ENCODE measurements at places on chromosomes 3 and 15.

DNA sequence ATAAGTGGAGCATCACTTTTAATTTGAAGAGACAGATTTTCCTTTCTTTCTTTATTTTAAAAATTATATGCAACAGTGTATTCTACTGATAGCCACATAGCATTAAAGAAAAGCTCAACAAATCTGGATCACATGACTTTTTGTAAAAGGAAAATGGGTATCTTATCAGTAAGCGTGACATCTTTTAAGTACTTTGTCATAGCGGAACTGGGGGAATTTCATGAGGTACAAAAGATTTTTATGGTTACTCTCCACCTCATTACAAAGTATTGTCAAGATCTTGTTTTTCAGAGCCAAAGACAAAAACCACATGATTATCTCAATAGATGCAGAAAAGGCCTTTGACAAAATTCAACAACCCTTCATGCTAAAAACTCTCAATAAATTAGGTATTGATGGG lies 219.6 kb upstream of the ZPLD1 start:
- no peak for DNase-seq

DNA sequence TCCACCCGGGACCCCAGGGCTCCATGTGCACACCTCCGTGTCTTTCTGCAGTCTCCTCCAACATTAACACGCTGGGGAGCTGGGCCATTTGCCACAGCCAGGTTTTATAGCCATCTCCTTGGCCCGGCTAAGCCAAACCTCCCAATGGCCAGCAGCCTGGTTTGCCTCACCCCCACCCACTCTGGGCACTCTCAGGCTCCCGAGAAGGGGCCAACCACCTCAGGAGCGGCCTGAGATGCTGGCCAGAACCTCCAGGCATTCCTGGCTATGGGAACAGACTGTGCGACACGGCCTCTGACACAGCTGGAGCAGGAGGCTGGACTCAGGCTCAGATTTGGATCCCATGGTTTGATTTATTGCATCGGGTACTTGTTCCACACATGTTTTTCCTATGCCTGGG lies 289.7 kb downstream of the RPLP1 start:
- DNase-seq: no peak

DNA sequence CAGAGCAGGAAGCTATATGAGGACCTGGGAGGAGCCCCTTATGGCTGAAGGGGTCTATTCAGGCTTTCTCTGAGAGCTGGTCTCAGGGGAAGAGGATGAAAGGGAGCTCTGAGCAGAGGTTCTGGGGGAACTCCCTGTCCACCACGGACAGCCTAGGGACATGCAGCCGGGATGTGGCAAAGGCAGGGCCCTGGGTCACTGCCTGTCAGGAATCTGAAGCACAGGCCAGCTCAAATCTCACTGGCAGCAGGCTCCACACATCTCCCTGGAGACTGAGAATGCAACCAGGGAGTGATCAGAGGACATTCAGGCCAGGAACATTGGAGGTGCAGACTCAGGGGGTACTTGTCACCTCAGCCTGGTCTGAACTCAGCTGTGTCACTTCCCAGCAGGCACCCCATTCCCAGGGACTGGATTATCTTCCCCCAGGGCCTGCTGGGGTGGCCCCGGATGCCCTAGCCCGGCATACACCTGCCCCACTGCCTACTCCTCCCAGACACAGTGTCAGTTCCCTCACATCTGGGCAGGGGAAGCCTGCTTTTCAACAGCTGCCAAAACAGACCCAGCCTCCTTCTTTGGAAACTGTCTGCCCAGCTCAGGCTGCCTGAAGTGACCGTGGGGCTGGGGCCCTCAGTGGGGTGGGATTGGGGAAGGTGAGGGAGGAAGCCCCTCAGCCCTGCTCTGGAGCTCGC lies 18.3 kb upstream of the SEMA3F start:
- DNase-seq: no peak

DNA sequence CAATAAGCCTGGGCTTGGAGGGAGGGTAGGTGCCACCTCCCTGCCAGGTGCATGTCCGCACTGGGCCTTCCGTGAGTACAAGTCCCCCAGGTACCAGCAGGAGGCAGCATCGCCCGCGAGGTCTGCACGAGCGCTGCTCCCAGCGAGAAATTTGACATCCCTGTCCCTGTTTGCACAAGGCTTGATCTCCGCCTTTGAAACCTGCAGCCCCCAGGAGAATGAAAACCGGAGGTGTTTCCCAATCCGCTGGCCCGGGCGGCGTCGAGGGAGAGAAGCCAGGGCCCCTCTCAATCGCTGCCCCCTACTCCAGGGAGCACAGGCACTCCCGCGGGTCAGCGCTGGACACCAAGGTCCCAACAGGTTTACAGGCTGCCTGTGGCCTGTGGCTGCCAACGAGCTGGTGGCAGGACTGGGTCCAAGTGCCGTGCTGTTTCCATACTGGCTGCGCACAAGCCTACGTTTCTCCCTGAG lies 961 bp downstream of the HAPLN3 start:
- DNase-seq: no peak

DNA sequence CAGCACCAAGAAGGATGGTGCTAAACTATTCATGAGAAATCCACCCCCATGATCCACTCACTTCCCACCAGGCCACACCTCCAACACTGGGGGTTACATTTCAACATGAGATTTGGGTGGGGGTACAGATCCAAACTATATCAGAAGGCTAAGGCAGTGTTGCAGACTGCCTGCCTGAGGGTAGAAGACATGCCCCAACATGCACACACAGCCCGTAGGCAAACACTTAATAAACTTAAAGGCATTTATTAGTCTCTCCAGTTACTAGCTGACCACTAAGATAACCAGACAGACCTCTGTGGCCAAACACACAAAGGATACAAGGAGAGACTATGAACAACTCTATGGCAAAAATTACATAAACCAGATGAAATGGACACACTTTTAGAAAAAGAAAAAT lies 10.2 kb downstream of the FAM162A start:
- DNase-seq: no peak

GRCh38 chr3:105499961-105500360 lies 133.3 kb downstream of the ALCAM start:
- no peak for DNase-seq

DNA sequence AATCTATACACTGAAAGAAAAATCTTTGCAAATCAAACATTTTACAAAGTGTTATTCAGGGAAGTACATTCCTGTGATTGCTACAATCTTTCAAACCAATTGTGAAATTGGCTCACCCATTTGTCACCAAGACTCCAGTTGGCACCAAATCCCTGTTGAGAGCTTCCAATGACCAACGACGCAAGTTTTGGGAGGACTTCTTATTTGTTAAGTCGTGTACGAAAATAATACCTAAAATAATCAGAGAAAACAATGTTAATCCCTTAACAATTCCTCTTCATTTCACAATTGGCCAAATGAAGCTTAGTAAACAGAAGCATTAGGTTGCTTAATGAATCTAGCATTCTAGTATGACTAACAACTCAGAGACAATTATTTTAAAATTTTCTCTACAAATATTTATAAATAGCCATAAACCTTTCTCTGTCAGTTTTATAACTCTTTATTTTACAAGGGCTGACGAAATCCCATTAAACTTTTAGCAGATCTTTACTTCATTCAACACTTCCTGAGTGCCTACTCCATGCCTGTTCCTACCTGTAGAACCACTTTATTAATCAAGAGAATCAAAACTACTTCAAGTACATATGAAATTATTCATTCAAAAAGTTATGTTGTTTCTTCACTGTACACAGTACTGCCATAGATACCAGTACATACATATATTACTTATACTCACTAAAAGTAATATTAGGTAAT lies 24.0 kb upstream of the HGD start:
- no peak for DNase-seq

DNA sequence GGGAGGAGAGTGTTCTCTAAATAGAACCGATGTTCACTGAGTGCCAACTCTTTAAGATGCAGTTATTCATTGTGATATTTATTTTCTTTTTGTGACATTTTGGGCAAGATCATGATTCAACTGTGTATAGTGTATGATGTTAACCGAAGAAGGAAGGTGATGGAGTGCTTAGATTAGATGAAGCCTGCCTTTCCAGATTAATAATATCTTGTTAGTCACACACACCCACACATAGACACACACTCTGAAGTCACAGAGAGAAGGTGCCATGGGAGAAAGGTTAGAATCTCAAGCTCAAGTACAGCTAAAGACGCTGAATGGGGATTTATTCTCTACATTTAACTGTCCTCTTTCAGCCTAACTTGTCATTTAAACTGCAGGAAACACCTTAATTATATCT lies 77.0 kb downstream of the SLC9A9 start:
- no peak for DNase-seq

GRCh38 chr3:9151240-9151639 lies 98.2 kb downstream of the SRGAP3 start:
- no peak for DNase-seq

GRCh38 chr3:141094790-141095545 lies 43.8 kb downstream of the SPSB4 start:
- DNase-seq: peak; percentile 56

DNA sequence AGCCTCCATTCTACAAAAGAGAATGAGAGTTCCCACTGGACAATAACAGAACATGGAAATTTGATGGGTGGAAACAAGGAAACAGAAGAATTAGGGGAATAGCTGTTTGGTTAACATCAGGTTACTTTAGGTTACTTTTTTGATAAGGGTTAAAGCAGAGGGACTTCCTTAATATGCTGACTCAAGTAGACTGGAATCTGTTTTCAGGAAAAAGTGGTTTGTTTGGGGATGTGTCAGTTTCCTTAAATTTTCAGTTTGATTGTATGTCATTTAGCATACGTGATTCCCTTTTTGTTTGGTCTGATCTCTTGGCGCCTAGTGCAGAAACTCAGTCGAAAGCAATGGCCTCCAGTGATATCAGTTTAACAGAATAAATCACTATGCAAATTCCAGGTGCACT lies 411.8 kb upstream of the GRM7 start:
- no peak for DNase-seq

GRCh38 chr15:58142827-58143461 lies 4.8 kb downstream of the AQP9 start:
- DNase-seq: no peak
